ENCODE measurements at places on chromosomes 2 and 18.

GRCh38 chr2:144467502-144468137, 52.3 kb downstream of the ZEB2 start:
- no peak for DNase-seq

GRCh38 chr2:196353717-196354116, 182.3 kb upstream of the STK17B start:
- no peak for DNase-seq

DNA sequence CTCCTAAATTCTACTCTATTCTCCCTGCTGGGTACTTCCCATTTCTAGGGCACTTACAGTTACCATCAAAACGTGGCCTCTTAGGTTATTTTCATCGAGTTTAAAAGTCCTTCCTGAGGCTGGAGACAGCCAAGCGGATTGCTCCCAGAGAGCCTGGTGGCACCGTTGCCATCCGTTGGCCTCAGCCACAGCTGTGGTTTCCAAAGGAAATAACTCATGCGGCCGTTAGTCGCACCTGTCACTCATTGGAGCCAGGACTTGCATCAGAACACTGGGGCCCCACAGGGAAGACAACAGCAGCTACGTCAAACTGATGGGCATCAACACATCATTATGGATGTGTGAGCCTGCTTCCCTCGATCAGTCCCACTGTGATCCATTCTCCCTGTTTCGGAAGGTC, 453.4 kb downstream of the BCL11A start:
- DNase-seq: no peak

GRCh38 chr2:201358684-201359083, 1.5 kb upstream of the FLACC1 start:
- DNase-seq: no peak

DNA sequence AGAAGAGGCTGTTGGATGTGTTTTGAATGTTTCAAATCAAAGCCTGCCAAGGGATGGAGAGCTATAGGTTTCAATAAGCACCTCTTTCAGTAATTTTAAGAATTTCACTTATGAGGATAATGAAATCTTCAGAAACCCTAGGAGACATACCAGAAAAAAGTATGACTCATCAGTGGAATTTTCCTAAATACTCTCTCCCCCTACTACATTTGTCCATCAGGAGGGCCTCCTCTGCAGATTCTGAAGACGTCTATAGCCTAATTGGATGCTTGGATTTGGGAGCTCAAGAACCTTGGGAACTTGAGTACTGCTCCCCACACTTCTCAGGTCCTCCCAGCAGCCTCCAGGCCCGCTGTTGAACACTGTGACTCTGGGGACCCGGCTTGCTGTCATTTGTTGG, 374.3 kb downstream of the SLC4A3 start:
- DNase-seq: no peak

- no peak for DNase-seq
Measured at GRCh38 chr2:42848726-42849290, 56.4 kb upstream of the HAAO start.

GRCh38 chr2:17373741-17374140, 144.5 kb downstream of the RAD51AP2 start:
- no peak for DNase-seq

DNA sequence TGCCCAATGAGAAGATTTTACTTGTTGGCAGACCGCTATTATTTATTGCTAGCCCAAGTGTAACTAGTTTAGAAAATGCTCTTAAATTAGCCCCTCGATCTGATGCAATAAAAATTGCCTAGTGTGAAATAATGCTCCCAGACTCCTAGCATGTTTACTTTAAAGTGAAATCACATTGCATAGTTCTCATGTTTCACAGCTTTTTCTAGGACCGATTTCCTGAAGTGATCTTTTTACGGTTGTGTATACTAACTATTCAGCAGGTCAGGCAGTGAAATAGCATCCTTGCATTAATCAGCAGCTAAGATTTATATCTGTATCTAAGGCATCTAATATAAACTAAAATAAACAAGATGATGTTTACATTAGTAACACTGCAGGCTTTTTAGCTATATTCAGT, 52.4 kb downstream of the PMS1 start:
- no peak for DNase-seq

DNA sequence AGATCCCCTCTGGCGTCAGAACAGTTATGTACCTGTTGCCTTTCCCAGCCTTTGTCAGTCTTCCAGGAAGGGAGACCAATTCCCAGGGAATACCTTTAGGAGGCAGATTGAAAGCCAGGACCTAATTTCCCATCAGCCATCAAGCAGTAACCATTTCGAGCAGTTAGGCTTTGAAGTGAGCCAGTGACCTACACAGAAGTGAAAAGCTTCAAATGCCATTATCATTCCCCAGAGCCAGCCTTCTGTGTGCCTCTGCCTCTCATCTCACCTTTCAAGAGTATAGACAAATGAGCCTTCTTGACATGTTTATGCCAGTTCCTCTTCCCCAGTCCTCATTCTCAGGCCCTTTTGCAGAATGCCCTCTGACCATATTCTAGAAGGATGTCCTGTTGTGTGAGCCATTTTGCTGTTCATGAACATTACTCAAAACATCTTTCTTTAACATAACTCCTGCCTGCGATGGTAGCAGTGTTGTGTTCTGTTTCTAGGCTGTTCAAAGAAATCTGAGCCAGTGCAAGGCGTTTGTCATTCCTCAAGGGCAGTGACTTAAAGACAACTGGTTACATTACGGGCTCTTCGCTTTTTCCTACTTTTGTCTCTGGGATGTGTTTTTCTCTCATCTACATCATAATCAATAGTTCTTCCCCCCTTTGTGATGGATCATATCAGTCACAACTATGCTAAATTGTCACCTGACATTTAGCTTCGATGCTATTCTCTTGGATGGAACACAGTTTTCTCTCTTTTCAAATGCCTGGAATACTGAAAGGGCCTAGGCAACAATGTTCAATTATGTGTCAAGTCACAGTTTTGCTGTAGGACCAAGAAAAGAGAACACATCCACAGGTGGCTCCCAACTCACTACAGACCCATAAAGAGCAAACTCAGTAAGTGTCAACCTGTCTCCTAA, 138.6 kb downstream of the ALK start:
- DNase-seq: no peak

- no peak for DNase-seq
Measured at GRCh38 chr2:159052157-159052601, 83.7 kb downstream of the TANC1 start.

GRCh38 chr18:58668211-58668610, 3.1 kb upstream of the MALT1 start:
- DNase-seq: no peak

- no peak for DNase-seq
Measured at GRCh38 chr2:165453561-165454094, 15.9 kb upstream of the CSRNP3 start.

GRCh38 chr18:63237881-63238692, 81.5 kb downstream of the BCL2 start:
- DNase-seq: no peak

- no peak for DNase-seq
Measured at GRCh38 chr2:191922736-191923651, 76.1 kb upstream of the CAVIN2 start.

DNA sequence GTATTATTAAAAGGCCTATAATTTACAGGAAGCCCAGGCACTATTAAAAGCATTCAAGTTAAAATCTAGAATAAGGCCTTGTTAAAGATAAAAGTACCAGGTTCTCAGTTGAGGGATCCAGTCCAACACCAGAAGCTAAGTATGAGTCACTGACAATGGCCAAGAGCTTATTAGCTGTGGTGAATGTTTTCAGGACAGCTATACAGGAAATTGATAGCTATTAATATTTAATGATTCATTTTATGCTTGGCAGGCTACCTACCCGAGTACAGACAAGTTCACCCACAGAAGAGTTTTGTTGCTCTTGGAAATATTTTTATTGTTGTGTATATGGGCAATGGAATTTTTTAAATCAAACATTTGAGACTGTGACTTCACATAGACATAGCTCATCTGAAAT, 729.6 kb upstream of the ZNF804A start:
- no peak for DNase-seq

GRCh38 chr18:61333746-61334490, 688 bp downstream of the CDH20 start:
- peak; percentile 50 for DNase-seq

- DNase-seq: no peak
Measured at GRCh38 chr2:233121856-233122255, 61.7 kb downstream of the INPP5D start.

- DNase-seq: no peak
Measured at GRCh38 chr2:220036431-220036830, 409.0 kb downstream of the SLC4A3 start.

GRCh38 chr18:49179222-49179621, 228.5 kb upstream of the SMAD7 start:
- no peak for DNase-seq

GRCh38 chr18:59323931-59324622, 5.6 kb upstream of the CPLX4 start:
- DNase-seq: no peak

DNA sequence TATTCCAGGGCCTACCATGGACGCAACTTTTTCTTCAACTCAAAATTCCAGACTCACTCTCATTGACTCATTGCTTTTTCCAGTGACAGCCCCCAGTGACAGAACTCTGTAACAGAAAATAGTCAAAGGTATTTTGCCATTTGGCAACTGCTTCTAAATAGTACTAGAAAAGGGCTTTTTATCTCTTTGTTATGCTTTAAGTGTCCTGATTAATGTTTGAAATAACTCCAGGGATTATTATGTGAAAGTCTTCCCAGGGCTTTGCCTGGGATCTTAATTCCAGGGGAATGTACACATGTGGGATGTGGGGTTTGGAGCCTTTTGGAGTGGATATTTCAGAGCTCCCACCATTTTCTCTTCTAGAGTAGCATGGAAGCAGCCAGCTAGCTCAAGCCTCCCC, 198.8 kb downstream of the KCNS3 start:
- no peak for DNase-seq

DNA sequence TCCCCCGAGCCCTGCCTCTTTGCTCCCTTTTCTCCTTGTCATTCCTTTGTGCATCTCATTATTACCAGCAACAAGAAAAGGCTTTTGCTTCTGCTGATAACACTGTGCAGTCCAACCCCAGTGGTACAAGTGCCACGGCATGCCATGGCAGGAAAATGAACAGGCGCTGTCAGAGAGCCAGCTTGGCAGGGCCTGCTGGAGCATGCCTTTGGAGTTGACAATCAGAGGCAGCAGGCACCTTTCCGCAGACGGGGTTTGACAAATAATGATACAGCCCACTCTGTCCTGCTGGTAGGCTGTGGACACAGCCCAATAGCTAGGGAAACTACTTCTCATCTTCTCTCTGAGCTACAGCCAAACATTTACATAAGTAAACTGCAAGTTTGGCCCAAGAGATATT, 243.9 kb upstream of the LRRTM1 start:
- DNase-seq: no peak

GRCh38 chr2:210540900-210541289, 15.5 kb upstream of the CPS1 start:
- no peak for DNase-seq

GRCh38 chr18:13524811-13525210, 201.5 kb downstream of the FAM210A start:
- DNase-seq: no peak

DNA sequence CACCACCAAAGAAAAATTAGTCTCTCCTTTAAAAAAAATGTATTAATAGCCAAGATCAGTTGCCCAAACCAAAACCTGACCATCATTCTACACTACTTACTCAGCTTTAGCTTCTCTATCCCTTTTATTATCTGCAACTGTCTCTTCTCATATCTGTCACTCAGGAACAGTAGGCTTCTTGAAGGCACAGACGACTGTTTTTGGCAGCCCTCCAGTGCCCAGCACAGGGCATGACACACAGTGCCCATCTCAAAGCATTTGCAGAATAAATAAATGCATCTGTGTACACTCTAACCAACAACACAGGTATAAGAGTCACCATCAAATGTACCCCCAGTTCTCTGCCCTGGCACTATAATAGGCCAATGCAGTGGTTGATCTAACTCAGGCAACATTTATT, 117.2 kb downstream of the UXS1 start:
- DNase-seq: no peak
